ENCODE measurements at places on chromosomes 6 and 20.

DNA sequence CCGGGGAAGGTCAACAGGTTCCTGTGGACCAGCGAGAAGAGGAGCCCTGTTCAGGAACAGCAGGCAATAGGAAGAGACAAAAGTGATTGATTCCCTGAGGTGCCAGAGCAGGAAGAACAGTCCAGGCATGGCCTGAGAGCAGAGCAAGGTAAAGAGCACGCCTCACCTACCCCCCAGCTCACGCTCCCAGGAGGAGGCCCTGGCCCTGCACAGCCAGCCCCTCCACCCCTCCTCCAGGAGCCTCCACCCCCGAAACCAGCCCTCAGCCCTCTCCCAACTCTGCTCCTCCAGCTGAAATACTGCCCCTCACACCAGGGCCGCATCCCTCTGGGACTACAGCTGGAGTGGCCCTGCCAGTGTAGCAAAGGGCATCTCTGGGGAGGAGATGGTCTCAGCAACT, 181.9 kb upstream of the QKI start:
- DNase-seq: no peak

DNA sequence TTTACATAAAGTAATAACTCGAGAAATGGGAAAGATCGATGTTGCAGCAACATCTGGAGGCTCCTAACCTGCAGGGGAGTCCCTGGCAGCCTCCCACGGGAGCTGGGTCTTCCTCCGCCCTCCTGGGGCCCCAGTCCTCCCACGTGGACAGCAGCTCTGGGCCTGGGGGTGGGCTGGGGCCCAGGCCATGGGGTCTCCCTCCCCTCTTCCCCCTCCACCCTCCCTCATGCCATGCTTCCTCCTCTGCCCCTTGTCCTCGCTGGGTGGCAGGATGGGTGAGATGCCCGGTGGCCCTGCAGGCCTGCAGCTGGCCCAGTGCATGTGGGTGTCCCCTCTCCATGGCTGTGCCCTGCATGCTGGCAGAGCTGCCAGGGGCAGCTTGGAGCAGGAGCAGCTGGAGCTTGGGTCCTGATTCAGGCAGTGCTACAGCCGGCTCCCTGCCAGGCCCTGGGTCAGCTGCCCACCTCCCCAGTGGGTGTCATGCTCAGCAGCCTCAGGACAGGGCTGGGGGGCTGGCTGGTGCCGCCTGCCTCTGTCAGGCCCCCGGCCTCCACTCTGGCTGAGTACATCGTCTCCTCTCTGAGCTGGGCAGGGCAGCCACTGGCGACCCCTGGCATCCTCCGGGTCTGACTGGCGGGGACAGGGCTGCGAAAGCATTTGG, 48.9 kb upstream of the BHLHE23 start:
- no peak for DNase-seq

- DNase-seq: no peak
Observed at GRCh38 chr6:44105146-44105545, 22.1 kb downstream of the MRPL14 start.

- DNase-seq: no peak
Observed at GRCh38 chr6:43123461-43124314, 47.4 kb upstream of the SRF start.

DNA sequence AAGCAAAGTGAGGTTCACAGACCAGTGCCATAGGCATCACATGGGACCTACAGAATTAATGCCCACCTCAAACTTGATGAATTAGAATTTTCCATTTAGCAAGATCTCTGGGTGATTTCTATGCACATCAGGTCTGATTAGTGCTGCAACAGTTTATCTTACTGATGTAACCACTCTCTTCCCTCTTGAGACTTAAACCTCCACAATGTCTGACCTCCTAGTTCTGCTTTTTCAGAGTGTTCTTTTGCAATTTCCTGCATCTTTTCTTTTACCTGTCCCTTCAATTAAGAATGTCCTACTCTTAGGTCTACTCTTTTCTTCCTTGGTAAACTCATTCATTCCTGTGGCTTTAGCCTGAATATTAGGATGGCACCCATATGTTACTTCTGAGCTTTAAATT, 615.3 kb downstream of the TFAP2A start:
- no peak for DNase-seq

DNA sequence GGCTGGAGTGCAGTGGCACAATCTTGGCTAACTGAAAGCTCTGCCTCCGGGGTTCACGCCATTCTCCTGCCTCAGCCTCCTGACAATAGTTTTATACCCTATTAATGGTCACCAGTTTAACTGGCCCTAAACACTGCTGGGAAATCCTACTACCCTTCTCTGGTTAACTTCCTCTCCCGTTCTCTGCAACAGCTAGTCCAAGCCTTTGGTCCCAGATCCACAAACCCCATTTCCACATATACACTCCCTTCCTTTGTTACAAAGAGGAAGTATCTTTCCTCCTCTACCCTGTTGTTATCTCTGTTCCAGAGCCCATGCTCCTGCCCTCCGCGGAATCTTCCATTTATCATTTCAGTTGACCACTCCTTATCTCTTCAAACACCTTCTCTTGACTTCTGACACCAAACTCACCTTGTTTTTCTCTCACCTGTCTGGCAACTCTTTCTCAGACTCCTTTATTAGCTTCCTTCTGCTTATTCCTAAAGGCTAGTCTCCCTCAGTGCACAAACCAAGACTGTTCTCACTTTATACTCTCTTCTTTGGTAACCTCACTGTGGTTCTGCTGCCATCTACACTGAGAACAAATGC, 25.0 kb upstream of the TBC1D22B start:
- DNase-seq: no peak

- DNase-seq: peak; percentile 35
Observed at GRCh38 chr6:152598901-152599537, 38.1 kb downstream of the SYNE1 start.

DNA sequence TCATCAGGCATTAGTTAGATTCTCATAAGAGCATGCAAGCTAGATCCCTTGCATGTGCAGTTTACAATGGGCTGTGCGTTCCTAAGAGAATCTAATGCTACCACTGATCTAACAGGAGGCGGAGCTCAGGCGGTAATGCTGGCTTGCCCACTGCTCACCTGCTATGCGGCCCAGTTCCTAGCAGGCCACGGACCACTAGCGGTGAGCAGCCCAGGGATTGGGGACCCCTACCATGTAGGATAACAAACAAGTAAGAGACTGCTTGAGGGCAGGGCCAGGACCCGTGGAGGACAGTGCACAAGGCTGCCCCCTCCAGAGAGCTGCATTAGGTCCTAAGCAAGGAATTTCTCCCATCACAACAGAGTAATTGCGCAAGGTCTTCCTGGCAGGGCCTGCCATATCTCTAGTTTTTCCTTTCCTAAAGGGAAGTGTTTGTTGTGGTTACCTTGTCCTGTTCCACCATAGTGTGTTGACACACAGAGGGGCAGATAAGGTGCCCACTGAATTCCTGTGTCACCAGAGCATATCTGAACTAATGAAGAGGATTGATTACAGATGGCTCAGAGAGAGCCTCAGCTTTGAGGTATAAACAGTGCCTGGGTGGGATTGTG, 58.0 kb downstream of the PACRG start:
- DNase-seq: no peak

- DNase-seq: peak; percentile 44
Observed at GRCh38 chr6:153949616-153950015, 89.4 kb upstream of the OPRM1 start.

DNA sequence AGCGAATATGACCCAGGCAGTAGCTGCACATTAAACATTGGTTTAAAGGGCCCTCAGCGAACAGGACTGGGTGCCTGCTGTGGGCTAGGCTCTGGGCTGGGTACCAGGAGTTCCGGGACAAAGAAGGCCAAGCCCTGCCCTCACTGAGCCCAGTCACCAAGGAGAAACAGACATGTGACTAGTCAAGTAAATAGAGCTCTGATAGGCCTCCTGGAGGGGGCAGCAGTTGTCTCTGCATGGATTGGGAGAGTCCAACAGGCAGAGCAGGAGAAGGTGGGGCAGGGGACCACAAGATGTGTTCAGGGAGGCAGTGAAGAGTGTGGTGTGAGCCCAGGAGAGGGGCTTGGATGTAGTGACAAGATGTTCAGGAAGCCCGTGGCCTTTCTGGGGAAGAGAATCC, 3.1 kb downstream of the HM13 start:
- DNase-seq: peak; percentile 64

- DNase-seq: peak; percentile 24
Observed at GRCh38 chr20:3218307-3218988, 9.2 kb downstream of the ITPA start.

DNA sequence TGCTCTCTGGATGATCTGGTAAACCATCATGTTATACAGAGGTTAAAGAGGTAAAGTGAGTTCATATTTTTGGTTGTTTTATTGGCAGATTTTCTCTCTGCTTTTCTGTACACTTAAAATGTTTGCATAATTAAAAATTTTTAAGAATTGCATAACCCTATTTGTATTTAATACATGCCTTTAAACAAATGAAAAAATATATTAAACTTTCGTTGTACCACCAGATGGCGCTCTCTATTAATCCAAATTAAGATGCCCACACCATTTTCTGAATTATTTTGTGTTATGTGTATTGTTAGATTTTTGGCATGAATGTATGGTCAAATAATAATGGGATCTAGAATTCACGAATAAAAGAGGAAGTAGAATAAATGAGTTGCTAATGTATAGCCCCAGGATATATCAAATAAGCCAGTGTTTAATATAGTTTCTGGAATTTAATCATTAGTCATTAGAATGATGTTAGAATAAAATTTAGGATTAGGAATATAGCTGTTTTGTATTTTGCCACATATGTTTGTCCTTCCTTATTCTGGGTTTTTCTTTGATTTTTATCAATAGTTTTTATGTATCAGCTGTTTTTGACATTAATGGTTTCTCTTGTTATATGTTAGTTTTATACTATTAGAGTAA, 38.9 kb downstream of the SMAP1 start:
- DNase-seq: peak; percentile 53

DNA sequence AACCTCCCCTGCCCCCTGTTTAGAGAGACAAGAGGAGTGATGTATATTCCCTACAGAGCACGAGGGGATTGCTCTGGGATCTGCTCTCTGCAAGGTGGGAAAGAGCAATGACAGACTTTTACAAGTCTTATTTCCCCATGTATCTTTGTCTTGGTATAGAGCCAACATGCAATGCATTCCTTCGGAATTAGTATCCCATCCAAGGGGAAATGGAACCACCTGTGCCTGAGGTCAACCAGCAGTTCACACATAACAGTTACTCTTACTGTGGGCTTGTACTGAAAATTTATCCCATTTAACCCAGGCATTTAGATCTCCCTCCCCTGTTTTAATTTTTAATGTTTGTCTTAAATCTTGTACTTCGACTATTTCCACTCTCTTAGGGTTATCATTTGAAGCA, 250.4 kb downstream of the C6orf118 start:
- peak; percentile 68 for DNase-seq

GRCh38 chr20:24950128-24950835, 1.2 kb downstream of the CST7 start:
- no peak for DNase-seq

DNA sequence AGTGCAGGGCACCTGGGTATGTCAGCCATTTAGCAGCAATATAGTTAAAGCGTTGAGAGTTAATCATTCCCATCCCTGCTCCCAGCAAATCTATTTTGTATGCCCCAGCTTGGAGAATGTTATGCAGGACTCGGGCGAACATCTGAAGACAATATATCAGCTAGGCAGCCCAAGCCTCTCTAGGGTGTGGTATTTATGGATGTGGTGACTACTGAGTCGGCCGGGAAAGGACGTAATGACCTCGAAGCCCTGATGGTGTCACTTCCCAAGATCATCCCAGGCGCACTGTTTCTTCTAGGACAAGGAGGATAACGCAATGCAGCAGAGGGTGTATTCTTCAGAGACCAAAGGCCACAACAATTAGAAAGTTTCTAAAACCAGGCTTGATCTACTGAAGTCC, 63.6 kb upstream of the FAM184A start:
- peak; percentile 78 for DNase-seq

DNA sequence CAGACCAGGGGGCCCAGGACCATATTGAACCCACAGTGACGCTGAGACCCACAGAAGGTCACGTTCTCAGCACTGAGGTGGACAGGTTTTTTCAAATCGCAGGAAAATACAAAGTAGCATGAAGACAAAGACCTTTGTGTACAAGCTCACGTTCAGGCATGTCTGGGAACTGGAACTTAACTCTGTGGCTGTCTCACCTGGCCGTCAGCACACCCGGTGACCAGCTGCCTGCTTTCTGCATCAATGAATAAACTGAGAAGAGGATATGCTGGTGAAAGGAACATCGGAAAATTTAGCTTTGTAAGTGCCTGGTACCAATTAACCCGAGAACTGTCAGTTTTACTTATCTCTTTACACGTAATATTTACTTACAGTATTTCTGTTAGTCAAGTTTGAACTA, 36.5 kb downstream of the WDR27 start:
- DNase-seq: no peak

GRCh38 chr6:143283887-143284645, 166.4 kb downstream of the ADAT2 start:
- peak; percentile 94 for DNase-seq

Measured in AG10803 (cell line).